ENCODE measurements at places on chromosomes 3 and 15. TPM values are rescaled to one million over a fixed set of nuclear protein-coding genes. Genes with fewer than 3 reads are reported as not detected.

Gene PIGBOS1
- 7.4 TPM for total RNA-seq

Gene ARGFX
- not detected for total RNA-seq

Gene PLAAT1
- total RNA-seq, result 9.2 TPM

Gene CHDH
- total RNA-seq, result 0.92 TPM

Gene CSPG5
- total RNA-seq, result 0.32 TPM

Gene ROPN1
- total RNA-seq, result not detected

Gene ZBED2
- not detected for total RNA-seq

Gene C3orf85
- total RNA-seq, result not detected

Gene SLC7A14
- not detected for total RNA-seq

Gene WNT7A
- not detected for total RNA-seq

Gene RPP25
- total RNA-seq, result 1.8 TPM

Gene GATM
- 40.0 TPM for total RNA-seq

Gene RFT1
- total RNA-seq, result 8.6 TPM

Gene SPTBN5
- 2.4 TPM for total RNA-seq

Gene AP4E1
- total RNA-seq, result 9.9 TPM

Gene ENTPD3
- total RNA-seq, result 0.38 TPM

Gene PIK3CA
- 28.8 TPM for total RNA-seq

Gene AADACL2
- total RNA-seq, result not detected

Gene CDC25A
- 0.32 TPM for total RNA-seq

Gene FSD2
- 48.7 TPM for total RNA-seq

Gene GOLGA8M
- total RNA-seq, result 1.9 TPM

Gene LRRIQ4
- not detected for total RNA-seq

Gene CXCR6
- 0.32 TPM for total RNA-seq

Gene NMD3
- total RNA-seq, result 70.3 TPM

Gene RETNLB
- total RNA-seq, result not detected

Gene HOMER2
- total RNA-seq, result 41.6 TPM

Gene RFX7
- 10.1 TPM for total RNA-seq

Gene IL16
- total RNA-seq, result 2.5 TPM

Gene CCDC39
- total RNA-seq, result not detected

Gene LRRC3B
- total RNA-seq, result 0.43 TPM

Gene CELSR3
- 0.22 TPM for total RNA-seq

Gene FGD5
- 15.6 TPM for total RNA-seq

Gene SAMD7
- not detected for total RNA-seq

Gene CASR
- total RNA-seq, result not detected

Gene KNG1
- total RNA-seq, result not detected

Gene NR2E3
- total RNA-seq, result not detected

Gene ANKRD63
- total RNA-seq, result not detected

Gene EPB42
- 0.38 TPM for total RNA-seq

Gene PPM1L
- 28.8 TPM for total RNA-seq

Gene ADCY5
- 192 TPM for total RNA-seq

Gene SYNM
- 395 TPM for total RNA-seq

Gene C2CD4A
- total RNA-seq, result 0.05 TPM

Gene ACAD9
- total RNA-seq, result 29.3 TPM

Gene RSRC1
- total RNA-seq, result 21.4 TPM

Gene DPPA2
- not detected for total RNA-seq

Gene CFAP44
- 2.1 TPM for total RNA-seq

Gene SEMA3F
- 10.0 TPM for total RNA-seq

Gene LRTM1
- total RNA-seq, result not detected

Gene COL6A5
- not detected for total RNA-seq

Gene A4GNT
- total RNA-seq, result not detected

Gene TARS3
- 27.3 TPM for total RNA-seq

Gene RPUSD3
- 28.3 TPM for total RNA-seq

Gene CYP11A1
- total RNA-seq, result 2.5 TPM

Gene GXYLT2
- 14.6 TPM for total RNA-seq

Gene ADGRG7
- 0.13 TPM for total RNA-seq

Gene TEX264
- total RNA-seq, result 28.8 TPM

All from cardiac septum (tissue), 1 donor.